ENCODE measurements at places on chromosomes 6 and 20.

- peak; percentile 55 for DNase-seq
These were observed 1.1 kb downstream of the RNASET2 start for GRCh38 chr6:166955121-166955864.

GRCh38 chr6:30013291-30013922 is 47.7 kb upstream of the POLR1H start:
- peak; percentile 37 for DNase-seq

DNA sequence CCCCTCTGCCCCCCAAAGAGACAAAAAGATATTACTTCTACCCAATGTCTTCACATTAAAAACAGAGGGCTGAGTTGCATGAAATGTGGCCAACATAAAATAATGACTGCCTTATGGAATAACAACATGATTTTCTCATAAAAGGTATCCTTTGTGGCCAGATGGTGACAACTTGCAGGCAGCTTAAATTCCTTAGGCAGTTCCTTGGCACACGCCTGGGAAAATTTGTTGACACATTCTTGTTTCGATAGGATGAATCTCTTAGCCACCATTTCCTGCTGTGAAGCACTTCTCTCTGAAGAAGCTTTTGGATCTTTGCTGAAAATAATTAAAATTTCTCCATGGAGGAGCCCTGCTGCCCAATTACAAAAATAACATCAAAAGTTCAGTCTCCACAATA is 109.0 kb upstream of the COL21A1 start:
- DNase-seq = no peak

- DNase-seq = peak; percentile 59
These were observed 125.2 kb downstream of the HIVEP2 start for GRCh38 chr6:142819603-142820337.

- DNase-seq = no peak
These were observed 198.6 kb downstream of the BACH2 start for GRCh38 chr6:90098001-90098531.

GRCh38 chr20:62694868-62695267 is 13.8 kb upstream of the NTSR1 start:
- DNase-seq = no peak

- DNase-seq = no peak
These were observed 69.0 kb downstream of the DLL1 start for GRCh38 chr6:170221753-170222400.

DNA sequence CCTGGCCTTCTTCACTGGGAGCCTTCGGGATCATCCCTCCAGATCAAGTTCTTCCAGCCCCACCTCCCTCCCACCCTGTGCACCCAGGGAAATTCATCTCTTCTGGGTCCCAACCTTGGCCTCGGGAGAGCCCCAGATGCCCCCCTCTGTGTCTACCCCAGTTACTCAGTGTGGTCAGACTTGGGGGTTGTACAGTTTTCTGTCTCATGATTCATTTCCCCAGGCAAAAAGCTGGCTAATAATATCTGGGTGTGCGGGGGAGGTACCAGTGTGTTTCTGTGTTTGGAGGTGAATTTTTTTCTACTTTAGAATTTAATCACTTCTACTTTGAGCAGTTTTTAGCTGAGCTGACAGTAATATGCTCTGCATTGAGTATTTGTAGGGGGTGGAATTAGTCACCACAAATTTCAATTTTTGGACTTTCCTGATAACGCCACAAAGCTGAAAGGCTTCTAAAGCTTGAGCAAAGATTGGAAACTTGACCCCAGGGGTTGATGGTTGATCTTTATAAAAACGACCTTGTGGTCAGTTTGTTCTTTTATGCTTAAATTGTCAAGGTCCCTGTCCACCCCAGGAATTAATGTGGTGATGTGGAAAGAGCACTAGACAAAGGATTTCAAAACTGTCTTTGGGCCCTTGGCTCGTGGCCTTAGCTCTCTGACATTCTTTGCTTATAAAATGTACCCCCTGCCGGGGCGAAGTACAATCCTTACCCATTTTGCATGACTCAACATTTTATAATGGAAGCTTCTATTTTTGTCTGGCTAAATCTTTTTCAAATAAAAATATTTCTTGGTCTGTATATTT is 284.7 kb upstream of the TAB2 start:
- peak; percentile 77 for DNase-seq

DNA sequence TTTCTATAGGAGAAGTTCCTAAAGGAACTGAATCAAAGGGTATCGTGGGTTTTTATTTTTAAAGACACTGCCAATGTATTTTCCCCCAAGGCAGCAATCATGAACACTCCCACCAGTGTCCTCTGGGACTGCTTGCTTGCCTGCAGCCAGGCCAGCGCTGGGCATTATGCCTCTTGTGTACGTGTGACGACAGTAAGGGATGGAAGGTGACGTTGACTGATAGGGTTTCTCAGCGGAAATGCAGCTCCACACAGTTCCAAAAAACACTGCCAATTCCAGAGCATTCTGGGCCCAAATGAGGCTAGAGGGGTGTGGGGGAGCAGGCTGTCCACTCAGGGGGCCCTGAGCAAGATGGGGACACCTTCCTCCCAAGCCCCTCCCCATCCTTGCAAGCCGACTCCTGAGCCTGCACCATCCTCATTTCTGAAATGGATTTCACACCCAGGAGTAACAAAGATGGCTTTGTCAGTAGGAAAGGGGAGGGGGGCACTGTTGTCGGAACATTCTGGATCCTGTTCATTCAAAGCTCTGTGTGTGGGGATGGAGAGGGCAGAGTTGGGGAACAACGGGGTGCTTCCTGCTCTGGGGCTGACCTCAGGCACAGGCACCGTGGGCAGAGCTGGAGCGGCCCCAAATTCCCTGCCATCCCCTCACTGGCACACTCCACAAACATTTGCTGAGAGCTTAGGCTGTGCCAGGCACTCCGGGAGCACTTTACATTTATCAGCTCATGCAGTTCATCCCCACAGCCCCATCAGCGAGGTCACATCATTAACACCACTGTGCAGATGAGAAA is 20.0 kb downstream of the PREX1 start:
- DNase-seq = no peak

DNA sequence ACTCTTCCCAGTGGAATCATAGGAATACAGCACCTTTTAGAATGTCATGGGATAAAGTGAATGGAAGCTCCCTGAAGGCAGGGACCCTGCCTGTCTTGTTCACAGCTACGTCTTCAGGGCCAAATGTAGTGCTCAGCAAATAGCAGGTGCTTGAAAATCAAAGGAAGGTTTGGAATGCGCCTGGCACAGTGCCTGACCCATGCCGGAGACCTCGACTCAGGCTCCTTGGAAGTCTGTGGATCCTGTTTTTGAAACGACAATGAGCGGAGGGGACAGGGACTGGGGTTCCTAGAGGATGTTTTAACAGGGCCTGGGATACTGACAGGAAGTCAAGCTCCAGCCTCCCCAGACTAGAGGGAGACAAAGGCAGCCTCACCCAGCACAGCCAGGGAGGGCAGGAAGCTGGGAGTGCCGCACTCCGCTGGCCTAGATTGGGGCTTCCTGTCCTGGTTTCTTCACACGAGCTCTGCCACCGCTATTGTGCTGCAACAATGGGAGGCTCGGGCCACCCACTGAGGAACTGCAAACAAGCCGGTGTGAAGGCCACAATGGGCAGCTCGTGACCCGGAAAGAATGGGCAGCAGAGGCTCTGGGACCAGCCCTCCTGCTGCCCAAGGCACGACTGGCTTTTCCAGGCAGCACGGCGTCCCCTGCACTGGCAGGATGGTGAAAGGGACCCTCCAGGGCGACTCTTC is 76.7 kb downstream of the PREX1 start:
- DNase-seq = no peak

DNA sequence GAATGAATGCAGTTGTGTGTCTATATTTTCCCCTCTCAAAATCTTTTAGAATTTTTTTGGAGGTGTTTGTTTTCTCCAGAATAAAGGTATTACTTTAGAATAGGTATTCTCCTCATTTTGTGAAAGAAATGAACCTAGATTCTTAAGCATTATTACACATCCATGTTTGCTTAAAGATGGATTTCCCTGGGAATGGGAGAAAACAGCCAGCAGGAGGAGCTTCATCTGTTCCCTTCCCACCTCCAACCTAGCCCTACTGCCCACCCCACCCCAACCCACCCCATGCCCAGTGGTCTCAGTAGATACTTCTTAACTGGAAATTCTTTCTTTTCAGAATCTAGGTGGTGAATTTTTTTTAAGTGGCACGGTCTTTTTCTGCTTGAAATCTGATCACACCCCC is 127.8 kb downstream of the CD109 start:
- no peak for DNase-seq

- DNase-seq = peak; percentile 50
These were observed 6.9 kb downstream of the RPL10A start for GRCh38 chr6:35474942-35475570.

DNA sequence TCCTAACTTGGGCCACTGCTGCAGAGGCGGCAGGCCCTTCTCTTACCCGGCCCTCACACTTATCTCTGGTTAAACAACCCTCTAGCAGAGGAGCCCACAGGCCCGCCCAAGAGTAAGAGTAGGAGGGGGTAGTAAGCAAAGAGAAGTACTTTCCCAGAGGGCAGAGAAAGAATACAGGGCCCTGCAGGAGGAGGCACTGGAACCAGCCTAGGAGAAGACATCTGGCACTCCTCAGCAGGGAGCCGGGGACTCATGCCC is 10.1 kb downstream of the MTCH1 start:
- DNase-seq = no peak

GRCh38 chr6:157615420-157615769 is 207.7 kb upstream of the SNX9 start:
- DNase-seq = no peak

- DNase-seq = no peak
These were observed 75.5 kb downstream of the SLC22A23 start for GRCh38 chr6:3381233-3381921.

DNA sequence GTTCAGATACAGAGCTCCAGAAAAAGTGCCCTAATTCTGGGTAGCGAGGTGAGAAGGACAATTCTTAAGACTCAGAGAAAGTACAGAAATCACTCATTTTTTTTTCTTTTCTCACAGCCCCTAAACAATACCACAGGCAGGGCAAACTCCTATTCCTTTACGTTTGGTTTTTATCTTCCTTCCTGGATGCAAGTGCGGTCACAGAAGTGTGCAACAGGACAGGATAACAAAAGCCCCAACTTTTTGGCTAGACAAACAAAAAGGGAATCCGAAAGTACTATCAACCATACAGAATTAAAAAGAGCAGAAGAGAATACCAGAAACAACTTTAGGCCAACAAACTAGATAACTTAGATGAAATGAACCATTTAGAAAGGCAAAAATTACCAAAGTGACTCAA is 18.4 kb upstream of the BEND6 start:
- DNase-seq = no peak

GRCh38 chr6:105733556-105734162 is 330.8 kb upstream of the PREP start:
- no peak for DNase-seq

GRCh38 chr6:115602466-115602865 is 458.2 kb downstream of the FRK start:
- no peak for DNase-seq

DNA sequence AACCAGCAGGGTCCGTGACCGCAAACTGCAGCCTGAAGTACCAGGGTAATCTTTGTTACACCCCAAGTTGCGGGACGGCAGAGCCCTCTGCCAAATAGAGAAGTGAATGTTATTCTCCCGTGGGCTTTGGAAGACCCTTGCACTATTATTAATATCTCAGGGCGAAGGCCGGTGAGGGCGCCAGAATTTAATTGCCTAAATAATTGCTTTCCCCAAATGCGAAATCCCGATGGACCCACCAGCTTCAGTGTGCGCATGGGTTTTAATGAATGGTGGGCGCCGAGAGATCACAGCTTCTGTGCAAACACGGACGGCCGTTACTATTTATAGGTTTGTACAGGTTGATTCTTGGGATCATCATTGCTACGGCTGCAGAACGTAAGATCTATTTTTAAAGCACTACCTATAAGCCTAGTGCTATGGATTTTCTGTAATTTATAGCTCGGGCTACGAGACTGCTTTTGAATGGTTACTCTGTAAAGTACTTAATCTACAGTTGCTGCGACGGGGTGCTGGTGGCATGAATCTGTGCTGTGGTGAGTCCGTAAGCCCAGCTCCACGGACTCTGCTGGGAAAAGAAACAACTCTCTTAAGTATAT is 15.2 kb upstream of the PHACTR3 start:
- DNase-seq = no peak

DNA sequence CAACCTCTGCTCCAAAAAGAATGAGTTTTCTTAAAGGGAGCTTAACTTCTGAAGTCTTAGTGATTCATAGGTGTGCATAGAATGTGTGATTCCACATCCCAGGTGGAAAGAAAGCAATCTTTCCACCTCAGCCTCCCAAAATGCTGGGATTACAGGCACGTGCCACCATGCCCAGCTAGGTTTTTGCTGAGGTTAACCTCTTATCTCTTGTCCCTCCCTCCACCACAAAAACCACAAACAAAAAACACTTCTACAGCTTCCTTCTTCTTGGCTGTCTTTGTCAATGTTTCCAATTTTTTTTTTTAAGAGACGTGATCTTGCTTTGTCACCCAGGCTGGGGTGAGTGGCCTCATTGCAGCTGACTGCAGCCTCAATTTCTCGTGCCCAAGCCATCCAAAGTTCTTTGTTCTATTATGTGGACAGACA is 8.1 kb upstream of the CSE1L start:
- peak; percentile 29 for DNase-seq

DNA sequence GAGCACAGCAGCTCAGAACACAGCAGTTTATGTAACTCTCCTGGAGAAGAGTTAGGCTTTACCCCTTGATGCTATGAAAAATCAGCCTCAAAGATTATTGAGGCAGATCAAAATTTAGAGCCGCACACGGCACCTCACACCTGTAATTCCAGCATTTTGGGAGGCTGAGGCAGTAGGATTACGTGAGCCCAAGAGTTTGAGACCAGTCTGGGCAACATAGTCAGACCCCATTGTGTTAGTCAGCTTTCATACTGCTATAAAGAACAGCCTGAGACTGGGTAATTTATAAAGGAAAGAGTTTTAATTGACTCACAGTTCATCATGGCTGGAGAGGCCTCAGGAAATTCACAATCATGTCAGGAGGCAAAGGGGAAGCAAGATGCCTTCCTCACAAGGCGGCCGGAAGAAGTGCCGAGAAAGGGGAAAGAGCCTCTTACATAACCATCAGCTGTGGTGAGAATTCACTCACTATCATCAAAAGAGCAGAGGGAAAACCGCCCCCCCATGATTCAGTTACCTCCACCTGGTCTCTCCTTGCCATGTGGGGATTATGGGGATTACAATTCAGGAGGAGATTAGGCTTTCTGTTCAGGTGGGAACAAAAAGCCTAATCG is 87.7 kb downstream of the SGK1 start:
- DNase-seq = no peak

DNA sequence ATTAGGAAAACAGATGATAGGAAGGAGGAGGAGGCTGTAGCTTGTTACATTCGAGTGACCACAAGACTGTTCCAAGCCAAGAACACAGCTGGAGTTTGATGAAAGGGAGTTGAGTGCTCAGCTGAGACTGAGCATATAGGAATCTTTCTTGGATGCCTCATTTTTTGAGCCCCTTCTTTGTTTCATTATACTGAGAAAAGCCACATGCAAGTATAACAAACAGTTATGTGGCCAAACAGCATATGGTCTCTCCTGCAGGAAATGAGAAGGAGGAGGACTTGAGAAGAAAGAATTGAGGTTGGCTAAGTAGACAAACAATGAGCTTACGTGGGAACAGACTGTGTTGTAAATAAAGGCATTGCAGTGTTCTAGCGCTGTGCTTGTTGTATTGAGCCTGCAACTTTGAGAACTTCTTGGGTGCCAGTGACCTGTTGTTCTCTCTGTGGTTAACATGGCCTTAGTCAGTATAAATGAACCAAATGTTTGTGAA is 78.3 kb downstream of the AKAP7 start:
- no peak for DNase-seq
